ENCODE measurements at places on chromosomes 13 and 19.

GRCh38 chr19:42285541-42285941 lies 16.4 kb upstream of the PRR19 start:
- no peak for DNase-seq

- no peak for DNase-seq
Observed at GRCh38 chr13:87498681-87499080, 172.5 kb upstream of the SLITRK5 start.

- DNase-seq, result no peak
Observed at GRCh38 chr13:97280478-97280877, 58.3 kb downstream of the MBNL2 start.

DNA sequence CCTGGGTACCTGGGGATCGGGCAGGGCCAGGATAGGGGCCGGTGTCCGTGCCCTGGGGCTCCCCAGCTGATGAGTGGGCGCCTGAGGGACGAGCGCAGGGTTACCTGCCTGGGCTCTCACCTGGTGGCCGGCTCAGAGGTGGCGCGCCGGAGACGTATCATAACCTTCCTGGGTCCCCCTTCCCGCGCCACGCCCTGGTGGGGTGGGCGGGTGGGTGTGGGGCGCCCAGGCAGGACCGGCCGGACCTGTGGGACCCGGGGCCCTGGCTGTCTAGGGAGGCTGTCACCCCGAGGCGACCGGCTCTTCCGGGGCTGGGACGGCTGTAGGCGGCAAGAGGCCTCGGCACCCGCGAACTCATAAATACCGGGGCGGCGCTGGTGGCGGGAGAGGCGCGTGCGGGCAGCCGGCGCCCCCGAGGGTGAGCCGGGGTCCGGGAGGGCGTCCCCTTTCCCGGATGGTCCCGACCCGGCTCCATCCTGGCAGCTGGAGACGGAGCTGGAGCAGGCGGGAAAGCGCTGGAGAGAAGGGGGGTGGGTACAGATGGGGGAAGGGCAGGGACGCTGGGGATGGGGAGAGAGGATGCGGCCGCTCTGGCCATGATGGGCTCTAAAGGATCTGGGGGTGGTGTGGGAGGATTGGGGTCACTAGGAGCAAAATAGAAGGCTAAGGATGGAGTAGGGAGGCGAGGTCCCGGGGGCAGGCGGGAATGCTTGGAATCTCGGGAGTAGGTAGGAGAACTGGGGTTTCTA lies at the start of gene ACP7:
TSS of gene ACP7 (plus strand) at position 386 of the 749 bp plus-strand sequence. CDS start 902 bp downstream, outside the sequence.
- no peak for DNase-seq

DNA sequence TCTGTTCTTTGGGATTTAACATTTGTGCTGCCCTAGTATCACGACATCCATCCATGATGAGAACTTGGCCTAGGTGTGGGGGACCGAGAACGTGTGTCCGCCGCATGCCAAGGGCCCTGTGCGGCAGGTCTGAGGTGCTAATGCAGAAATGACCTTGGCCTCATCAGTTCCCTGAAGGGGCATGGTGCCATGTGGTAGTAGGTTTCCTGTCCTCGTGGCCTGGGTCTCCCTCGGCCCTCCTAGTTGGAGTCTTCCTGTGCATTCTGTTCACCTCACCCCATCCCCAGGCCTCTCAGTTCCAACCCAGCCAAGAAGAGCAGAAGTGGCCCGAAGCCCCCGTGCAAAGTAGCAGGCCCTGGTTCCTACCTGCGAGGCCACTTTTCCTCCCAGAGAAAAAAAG lies 59.8 kb downstream of the GGACT start:
- no peak for DNase-seq

DNA sequence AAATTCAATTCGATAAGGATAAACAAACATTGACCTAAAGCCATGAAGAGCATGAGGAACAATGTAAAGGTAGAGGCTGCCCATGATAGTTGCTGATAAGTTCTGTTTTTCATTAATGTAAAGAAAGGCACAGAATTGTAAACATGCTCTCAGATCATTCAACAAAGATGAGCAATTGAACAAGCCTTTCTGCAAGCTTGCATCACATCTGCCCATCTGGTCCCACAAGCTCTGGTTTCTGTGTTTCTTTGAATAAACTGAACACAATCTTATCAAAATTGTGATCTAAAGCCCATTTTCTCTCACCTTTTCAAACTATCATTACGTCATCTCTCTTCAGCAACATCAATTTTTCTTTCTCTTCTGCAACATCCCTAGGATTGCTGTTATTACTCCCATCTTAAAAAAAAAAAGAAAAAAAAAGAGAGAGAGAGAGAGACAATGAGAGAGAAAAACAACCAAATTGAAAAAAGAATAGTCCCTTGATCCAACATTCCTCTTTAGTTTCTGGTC lies 487.2 kb upstream of the GPC6 start:
- DNase-seq, result no peak

GRCh38 chr19:23543351-23543750 lies 143.7 kb downstream of the ZNF675 start:
- no peak for DNase-seq

DNA sequence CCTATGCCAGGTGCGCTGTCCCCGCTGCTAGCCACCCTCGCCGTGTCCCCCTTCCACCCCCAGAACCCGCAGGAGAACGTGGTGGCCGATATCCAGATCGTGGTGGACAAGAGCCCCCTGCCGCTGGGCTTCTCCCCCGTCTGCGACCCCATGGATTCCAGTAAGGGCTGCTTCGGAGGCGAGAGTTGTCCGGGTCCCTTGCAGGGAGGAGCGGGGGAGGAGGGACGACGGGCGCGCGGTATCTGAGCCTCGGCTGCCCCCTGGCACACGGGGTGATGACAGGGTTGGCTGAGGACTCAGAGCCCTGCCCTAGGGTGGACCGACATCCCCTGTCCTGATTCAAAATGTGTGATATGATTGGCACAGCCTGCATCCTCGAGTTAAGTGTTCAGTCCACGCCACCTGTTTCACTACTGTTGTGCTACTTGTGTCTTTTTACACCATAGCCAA lies 653 bp downstream of the MVB12A start:
- DNase-seq, result no peak

GRCh38 chr13:42333613-42334328 lies 61.8 kb downstream of the AKAP11 start:
- DNase-seq, result no peak

DNA sequence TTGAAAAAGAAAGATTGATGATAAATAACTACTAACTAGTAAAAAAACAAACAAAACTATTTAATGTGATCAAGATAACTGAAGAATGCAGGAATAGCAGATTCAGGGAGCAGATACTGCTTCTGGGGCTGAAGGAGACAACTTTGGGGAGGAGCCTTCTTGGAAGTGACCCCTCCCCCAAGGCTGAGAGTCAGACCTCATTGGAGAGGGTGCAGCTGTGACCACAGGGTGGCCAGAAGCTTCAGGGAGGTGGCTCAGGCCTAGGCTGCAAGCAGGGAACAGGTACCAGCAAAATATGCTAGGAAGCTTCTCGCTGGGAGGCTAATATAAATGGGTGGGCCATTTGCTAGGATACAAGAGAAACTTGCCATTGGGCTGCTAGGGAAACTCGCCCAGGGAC lies 149.9 kb downstream of the MYO16 start:
- no peak for DNase-seq

DNA sequence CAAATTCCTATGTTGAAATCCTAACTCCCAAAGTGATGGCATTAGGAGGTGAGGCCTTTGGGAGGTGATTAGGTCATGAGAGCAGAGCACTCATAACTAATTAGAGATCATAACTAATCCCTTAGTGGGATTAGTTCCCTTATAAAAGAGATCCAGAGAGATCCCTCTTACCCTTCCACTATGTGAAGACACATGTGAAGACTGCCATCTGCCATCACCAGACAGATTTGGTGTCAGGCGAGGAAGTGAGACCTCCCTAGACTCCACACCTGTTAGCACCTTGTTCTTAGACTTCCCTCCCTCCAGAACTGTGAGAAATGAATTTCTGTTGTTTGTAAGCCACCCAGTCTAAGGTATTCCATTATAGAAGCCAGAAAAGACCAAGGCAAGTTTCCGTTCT lies 112.2 kb downstream of the NDFIP2 start:
- no peak for DNase-seq

GRCh38 chr13:44661936-44662335 lies 85.8 kb upstream of the TSC22D1 start:
- no peak for DNase-seq

Data from stimulated activated CD8-positive, alpha-beta memory T cell treated with anti-CD3 and anti-CD28 coated beads, Interleukin-4, amount 100 ng/mL, for 4 hours (primary cell).